ENCODE measurements at places on chromosomes 2 and 18.

DNA sequence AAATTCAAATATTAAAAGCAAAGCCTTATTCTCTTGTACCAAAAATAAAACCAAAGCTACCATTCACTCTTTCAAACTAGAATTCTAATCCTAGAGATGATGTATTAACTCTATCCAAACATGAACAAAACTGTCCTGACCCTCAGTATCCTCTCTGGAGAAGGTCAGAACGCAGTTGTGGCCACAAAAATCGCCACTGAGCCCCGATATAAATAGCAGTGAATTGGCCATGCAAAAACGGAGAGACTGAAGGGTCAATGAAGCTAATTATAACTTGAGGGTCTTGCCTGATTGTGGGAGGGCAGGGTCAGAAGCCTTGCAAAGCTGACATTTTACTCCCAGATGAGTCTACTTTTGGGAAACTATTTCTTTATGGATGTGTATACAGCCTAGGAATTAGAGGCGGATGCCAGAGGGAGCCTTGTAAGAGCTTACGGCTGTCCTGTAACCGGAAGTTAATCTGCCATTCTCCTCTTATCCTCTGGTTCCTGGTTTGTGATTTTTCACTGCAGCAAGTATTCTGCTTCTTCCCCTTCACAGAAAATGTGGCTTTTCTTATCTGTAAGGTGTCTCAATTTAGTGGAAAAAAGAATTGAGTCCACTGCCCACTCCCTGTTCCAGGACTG lies 28.1 kb downstream of the CAVIN2 start:
- no peak for DNase-seq

DNA sequence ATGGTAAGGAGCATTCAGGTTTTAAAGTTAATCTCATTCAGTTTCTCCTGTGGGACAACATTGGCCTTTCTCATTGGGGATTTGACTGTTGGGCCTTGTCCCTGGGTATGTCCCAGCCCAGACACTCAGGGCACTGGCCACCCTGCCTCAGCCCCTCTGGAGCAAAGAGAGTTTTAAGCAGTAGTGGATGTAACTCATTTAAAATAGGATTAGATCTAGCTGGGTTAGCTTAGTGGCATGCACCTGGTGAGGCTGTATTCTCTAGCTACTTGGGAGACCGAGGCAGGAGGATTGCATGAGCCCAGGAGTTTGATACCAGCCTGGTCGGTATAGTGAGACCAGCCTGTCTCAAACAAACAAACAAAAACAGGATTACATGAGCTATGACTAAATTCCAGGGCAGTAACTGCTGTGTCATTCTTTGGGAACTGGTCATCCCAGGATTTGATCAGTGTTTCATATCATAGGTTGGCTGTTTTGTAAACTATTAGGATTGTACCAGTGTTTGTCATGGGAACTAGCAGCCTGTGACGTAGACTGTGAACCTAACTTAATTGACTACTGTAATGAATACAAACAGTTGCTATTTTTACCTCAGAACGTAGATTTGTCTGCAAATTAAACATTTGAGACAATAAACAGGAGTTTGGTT lies 12.5 kb downstream of the INPP4A start:
- DNase-seq: peak; percentile 99

DNA sequence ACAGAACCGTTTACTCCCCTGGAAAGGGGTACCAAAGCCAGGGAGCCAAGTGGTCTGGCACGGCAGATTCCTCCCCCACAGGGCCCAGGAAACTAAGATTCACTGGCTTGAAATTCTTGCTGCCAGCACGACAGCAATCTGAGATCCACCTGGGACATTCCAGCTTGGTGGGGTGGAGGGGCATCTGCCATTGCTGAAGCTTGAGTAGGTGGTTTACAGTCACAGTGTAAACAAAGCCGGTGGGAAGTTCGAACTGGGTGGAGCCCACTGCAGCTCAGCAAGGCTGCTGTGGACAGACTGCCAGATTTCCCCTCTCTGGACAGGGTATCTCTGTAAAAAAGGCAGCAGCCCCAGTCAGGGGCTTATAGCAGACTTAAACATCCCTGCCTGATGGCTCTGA lies 901.7 kb upstream of the LRRTM1 start:
- no peak for DNase-seq

DNA sequence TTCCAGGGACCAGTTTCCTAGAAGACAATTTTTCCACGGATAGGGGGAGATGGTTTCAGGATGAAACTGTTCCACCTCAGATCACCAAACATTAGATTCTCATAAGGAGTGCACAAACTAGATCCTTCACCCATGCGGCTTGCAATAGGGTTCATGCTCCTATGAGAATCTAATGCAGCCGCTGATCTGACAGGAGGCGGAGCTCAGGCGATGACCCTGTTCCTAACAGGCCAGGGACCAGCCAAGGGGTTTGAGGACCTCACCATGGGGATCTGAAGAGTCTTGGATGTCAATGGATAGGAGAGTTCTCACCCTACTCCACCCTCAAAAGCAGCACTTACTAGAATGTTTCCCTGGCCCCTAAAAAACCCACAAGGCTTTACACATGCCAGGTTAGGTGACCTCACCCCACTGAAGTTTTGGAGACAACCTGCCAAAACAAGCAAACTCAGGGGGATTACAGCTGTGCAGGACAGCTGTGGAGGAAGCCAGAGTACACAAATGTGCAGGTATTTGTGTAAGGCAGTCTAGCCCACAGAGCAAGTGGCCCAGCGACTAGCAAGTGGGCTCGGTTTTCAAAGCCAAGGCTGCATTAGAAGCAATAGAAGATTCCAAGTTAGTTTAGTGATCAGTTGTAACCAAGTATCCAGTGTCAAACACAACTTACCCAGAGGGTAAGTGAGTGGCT lies 3.9 kb downstream of the EVA1A start:
- no peak for DNase-seq

DNA sequence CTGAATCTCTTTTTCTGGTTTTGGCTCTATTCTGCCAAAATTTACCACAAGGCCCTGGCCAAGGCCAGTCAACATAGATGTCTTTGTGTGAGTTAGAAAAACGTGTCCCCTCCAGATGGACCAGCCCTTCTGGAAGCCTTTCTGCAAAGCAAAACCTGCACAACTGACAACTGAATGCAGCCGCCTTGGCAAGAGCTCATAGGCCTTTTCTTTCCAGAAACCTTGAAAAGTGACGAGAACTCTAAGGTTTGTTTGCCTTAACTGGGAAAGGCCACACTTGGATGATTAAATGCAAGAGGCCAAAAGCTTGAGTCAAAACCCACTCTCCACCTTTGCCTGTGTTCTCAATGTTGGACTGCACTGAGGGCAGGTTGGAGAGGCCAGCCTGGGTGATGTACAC lies 103.9 kb downstream of the COLEC12 start:
- DNase-seq: no peak

- DNase-seq: peak; percentile 75
These were observed 200.4 kb downstream of the INO80D start for GRCh38 chr2:205885492-205886099.

Measured in mesenchymal stem cell (in vitro differentiated cells and primary cell).